ENCODE measurements at places on chromosomes 11 and 22. TPM values are rescaled to one million over a fixed set of nuclear protein-coding genes. Genes with fewer than 3 reads are reported as not detected.
A peak's percentile ranks its signal among the peaks of the same experiment; 100 is the strongest.

Gene IGSF9B
- total RNA-seq: 5.6 TPM

Gene NNMT
- 385 TPM for total RNA-seq

DNA sequence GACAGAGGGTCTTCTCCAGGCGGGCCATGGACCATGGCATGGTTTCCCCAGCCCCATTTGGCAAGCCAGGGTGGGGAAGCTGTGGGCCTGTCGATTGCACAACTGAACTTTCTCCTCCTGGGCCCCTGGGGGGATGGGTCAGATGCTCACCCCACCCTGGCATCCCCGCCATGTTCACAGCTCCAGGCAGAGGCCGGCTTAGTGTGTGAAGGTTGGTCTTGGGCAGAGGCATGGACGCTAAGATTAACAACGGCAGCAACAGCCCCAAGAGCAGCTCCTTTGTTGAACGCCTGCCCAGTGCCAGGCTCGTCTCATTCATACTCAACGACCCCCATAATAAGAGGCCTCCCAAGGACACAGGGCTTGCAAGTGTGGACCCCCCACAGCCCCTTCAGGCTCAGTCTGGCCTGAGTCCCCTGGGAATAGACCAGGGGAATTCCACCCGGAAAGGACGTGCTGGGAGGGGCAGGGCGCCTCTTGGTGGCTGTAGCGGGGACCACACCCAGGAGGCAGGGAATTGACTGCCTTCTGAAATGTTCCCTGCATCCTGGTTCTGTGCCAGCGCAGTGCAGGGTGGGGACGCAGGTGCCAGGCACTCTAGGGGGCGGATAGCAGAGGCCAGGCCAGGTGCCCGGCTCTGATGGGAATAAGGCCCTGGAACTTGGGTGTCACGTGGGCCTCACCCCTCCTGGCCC lies 8.3 kb downstream of the TSPO start:
- peaks cover 40% of the 10 kb centered on the region for H3K4me1 ChIP-seq
- H3K27me3 ChIP-seq: no peaks in the 10 kb centered on the region
- H3K27ac ChIP-seq: peak overlapping the region; percentile 72
- DNase-seq: peak; percentile 92

GRCh38 chr11:28763876-28764275 lies 655.7 kb downstream of the METTL15 start:
- no peak overlapping the region for H3K4me3 ChIP-seq
- H3K27ac ChIP-seq: no peak overlapping the region
- H3K4me1 ChIP-seq: no peaks in the 10 kb centered on the region
- no peaks in the 10 kb centered on the region for H3K27me3 ChIP-seq
- DNase-seq: no peak

DNA sequence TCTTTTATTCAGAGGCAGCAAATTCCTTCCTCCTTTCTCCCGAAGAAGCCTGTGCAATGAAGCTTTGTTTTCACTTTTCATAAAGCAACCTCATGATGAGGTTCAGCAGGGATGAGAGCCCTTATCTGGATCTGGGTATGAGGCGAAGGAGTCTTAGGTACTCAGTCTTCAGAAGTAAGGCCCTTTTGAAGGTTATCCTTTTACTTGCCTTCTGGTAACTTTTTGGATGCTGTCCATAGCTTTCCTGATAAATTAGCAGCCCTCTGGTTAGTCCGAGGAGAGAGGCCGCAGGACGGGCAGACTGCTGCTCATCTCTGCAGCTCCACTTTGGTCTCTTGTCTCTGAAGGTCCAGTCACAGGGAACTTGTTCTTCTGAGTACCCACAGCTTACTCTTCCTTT lies 1.1 kb downstream of the TRIM22 start:
- DNase-seq: no peak
- no peaks in the 10 kb centered on the region for H3K27me3 ChIP-seq
- peaks cover 4% of the 10 kb centered on the region for H3K4me1 ChIP-seq
- H3K27ac ChIP-seq: peak overlapping the region; percentile 88

GRCh38 chr11:110907629-110908028 lies 195.4 kb upstream of the ARHGAP20 start:
- H3K36me3 ChIP-seq: no peaks in the 10 kb centered on the region
- no peak overlapping the region for H3K4me3 ChIP-seq
- peak; percentile 72 for DNase-seq

DNA sequence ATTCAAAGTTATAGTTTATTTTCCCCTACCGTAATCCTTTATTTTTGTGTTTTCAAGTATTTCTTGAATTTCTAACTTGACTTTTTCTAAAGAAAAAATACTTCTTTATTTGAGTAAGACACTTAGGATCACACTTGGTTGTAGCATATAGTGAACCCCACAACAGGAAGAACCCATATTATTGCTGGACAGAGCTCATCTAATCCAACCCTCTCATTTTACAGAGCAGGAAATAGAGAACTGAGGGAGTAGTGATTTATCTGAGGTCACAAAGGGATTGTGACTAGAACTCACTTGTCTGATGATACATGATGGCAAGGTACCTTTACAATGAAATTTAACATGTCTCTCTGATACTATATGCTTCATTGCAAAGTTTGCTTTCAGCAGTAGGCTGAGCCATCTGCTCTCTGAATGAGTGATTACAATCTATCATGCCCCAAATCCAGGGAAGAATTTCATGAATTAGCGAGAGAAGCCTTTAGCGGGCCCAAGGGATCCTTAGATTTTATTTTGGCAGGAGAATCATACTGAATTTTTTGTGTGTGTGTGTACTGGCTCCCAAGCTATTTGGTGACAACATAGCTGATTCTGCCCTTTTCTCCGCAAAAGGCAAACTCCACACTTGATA lies 9.8 kb downstream of the SLC17A6 start:
- peaks cover 42% of the 10 kb centered on the region for H3K27me3 ChIP-seq
- no peak overlapping the region for H3K4me3 ChIP-seq
- H3K4me1 ChIP-seq: no peaks in the 10 kb centered on the region
- DNase-seq: no peak
- no peak overlapping the region for H3K27ac ChIP-seq

DNA sequence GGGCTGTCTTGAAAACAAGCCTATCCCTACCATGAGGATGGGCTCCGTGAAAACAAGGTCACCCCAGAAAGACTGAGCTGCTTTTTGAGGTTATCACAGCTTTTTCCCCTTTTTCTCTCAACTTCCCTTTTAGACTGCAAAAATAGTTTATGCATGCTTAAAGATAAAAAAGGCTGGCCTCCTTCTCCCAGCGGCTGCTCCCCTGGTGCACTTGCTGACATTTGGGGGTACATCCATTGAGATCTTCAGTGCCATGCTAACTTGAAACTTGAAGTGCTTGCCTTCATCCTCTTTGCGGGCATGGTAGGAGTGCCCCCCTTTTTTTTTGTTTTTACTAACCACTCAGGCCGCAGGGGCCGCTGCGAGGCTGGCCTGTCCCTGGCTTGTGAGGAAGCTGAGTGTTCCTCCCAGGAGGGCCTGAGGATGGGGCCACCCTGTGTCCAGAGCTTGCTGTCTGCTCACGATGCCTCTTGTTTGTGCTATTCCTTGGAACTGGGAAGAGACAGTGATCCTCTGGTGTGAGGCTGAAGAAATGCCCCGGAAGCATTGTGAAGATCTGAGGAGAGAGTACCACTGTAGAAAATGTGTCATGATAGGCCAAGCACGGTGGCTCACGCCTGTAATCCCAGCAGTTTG lies 2.2 kb downstream of the TANGO2 start:
- H3K4me1 ChIP-seq: peaks cover 24% of the 10 kb centered on the region
- peak overlapping the region; percentile 87 for H3K27ac ChIP-seq
- DNase-seq: no peak
- H3K4me3 ChIP-seq: no peak overlapping the region
- no peaks in the 10 kb centered on the region for H3K27me3 ChIP-seq
- no peaks in the 10 kb centered on the region for H3K36me3 ChIP-seq

Gene NXPE1
- total RNA-seq: 449 TPM

Gene ZNF74
- 6.3 TPM for total RNA-seq

- no peak for DNase-seq
- no peak overlapping the region for H3K4me3 ChIP-seq
- no peak overlapping the region for H3K27ac ChIP-seq
- no peaks in the 10 kb centered on the region for H3K36me3 ChIP-seq
- no peaks in the 10 kb centered on the region for H3K4me1 ChIP-seq
These were observed 12.9 kb upstream of the ARHGAP42 start for GRCh38 chr11:100674212-100674611.

Gene APOBEC3A
- total RNA-seq: not detected

DNA sequence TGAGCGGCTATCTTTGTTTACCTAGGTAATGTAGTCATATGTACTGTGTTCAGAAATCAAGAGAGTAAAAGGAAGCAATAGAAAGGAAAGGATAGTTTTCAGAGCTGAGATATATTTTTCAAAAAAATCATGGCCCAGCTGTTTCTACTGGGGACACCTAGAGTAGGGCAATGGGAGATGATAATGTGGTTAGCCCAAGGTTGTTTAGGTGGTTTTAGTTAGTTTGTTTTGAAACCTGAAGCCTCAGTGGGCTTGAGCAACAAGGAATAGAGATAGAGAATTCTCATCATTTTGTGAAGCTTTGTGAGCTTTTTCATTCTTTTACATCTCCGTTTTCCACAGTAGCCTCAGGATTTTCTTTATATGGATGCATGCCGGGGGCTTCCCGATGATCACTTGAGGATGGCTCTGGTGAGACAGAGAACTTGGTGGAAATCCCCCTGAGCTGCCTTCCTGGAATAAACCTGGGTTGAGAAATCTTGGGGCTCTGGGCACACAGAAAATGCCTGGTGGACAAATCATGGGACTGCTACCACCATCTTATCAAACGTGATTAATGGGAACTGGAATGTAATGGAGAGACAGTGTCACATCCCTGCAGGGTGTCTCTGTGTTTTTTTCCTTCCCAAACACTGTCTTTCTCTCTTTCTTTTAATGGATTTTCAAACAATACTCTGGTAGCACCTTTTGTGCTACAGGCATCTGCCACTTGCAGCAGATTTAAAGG lies 49.0 kb downstream of the ARHGAP42 start:
- DNase-seq: no peak
- H3K27me3 ChIP-seq: no peaks in the 10 kb centered on the region
- no peak overlapping the region for H3K27ac ChIP-seq
- no peaks in the 10 kb centered on the region for H3K36me3 ChIP-seq
- no peak overlapping the region for H3K4me3 ChIP-seq

- H3K36me3 ChIP-seq: no peaks in the 10 kb centered on the region
- no peak overlapping the region for H3K4me3 ChIP-seq
- DNase-seq: no peak
These were observed 85.7 kb upstream of the LIN7C start for GRCh38 chr11:27592098-27592780.

GRCh38 chr22:43404673-43405385 lies 7.0 kb upstream of the MPPED1 start:
- peaks cover 7% of the 10 kb centered on the region for H3K27me3 ChIP-seq
- DNase-seq: no peak
- no peak overlapping the region for H3K4me3 ChIP-seq
- H3K36me3 ChIP-seq: no peaks in the 10 kb centered on the region
- H3K27ac ChIP-seq: no peak overlapping the region

Gene CCDC88B
- 203 TPM for total RNA-seq

Gene OR9G1
- total RNA-seq: not detected

DNA sequence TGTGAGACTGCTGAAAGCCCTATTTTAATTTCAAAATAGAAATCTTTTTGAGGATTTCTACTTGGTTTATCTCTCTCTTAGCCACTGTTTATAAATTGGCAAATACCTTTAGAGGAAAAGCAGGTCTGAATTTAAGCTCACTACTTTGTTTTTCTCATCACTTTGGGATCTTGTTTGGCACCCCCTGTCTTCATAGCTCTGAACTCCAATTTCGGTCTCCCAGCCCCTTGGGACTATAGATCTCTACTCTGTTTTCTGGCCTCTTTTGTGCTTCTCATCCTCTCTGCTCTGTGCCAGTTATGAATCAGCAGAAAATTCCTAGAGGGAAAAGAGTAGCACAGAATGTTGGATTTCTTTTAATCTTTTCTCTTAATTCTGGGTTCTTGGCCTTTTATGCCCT lies 118.3 kb downstream of the CYP2R1 start:
- H3K36me3 ChIP-seq: peaks cover 4% of the 10 kb centered on the region
- no peaks in the 10 kb centered on the region for H3K27me3 ChIP-seq
- H3K27ac ChIP-seq: no peak overlapping the region
- H3K4me3 ChIP-seq: no peak overlapping the region

DNA sequence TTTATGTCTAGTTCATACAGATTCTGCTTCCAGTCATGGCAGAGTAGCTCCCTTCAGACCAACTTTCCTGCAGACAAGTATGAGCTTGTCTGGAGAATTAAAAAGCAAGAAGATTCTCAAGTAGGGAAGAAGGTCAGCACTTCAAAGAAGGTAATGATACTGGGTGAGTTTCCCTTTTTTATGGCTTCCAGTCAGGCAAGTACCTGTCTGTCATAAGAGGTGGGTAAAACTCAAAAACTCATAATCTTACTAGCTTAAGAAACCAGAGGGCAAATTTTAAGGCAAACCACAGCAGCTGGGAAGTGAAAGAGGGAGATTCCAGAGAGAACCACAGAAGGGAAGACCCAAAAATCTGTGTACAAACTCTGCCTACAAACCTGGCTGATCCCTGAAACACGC lies 54.2 kb downstream of the DENND5A start:
- peaks cover 7% of the 10 kb centered on the region for H3K4me1 ChIP-seq
- no peak overlapping the region for H3K27ac ChIP-seq
- no peaks in the 10 kb centered on the region for H3K36me3 ChIP-seq
- H3K4me3 ChIP-seq: no peak overlapping the region
- no peak for DNase-seq

Gene DLG2
- 1.9 TPM for total RNA-seq

GRCh38 chr11:62504158-62504973 lies 42.2 kb downstream of the AHNAK start:
- no peaks in the 10 kb centered on the region for H3K36me3 ChIP-seq
- H3K27me3 ChIP-seq: no peaks in the 10 kb centered on the region
- no peak for DNase-seq

DNA sequence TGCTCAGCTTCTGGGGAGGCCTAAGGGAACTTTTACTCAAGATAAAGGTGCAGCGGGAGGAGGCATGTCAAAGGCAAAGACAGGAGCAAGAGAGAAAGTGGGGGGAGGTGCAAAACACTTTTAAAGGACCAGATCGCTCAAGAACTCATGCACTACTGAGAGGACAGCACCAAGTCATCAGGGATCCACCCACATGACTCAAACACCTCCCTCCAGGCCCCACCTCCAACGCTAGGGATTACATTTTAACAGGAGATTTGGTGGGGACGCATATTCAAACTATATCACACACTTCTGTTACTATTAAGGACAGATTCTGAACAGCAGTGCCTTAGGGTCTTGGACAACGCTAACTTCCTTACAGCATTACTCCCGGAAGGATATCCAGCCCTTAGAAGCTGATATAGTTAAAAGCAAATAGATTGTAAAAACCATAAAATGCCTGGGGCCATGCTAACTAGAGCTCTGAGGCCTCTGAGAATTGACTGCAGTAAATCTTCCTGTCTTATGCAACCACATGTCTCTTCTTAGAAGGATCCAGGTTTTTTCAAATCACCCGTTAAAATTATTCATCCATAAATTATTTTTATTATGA lies 16.7 kb upstream of the ZC3H12C start:
- peak overlapping the region; percentile 77 for H3K27ac ChIP-seq
- DNase-seq: peak; percentile 68
- H3K27me3 ChIP-seq: no peaks in the 10 kb centered on the region
- H3K4me1 ChIP-seq: peaks cover 28% of the 10 kb centered on the region

Gene PTGDR2
- total RNA-seq: 4.5 TPM

- no peaks in the 10 kb centered on the region for H3K36me3 ChIP-seq
- H3K27ac ChIP-seq: no peak overlapping the region
- no peaks in the 10 kb centered on the region for H3K4me1 ChIP-seq
- no peak overlapping the region for H3K4me3 ChIP-seq
- no peaks in the 10 kb centered on the region for H3K27me3 ChIP-seq
These were observed 55.5 kb downstream of the PAK1 start for GRCh38 chr11:77418155-77418970.

All from transverse colon (tissue), 4 donors.